Diencephalon (tissue), 1 donor: ENCODE measurements at places on chromosomes 1 and 21. TPM values are rescaled to one million over a fixed set of nuclear protein-coding genes. Genes with fewer than 3 reads are reported as not detected.

Gene PLA2G5
- 1.8 TPM for total RNA-seq

Gene SYF2
- 36.9 TPM for total RNA-seq

Gene ETV3L
- total RNA-seq = 0.23 TPM

Gene DMBX1
- 1.8 TPM for total RNA-seq

Gene NBPF9
- total RNA-seq = 20.3 TPM

Gene OR6K2
- total RNA-seq = not detected

Gene RHBG
- total RNA-seq = not detected

Gene TNFRSF14
- 2.8 TPM for total RNA-seq

Gene TSSK3
- not detected for total RNA-seq

Gene MAP10
- 8.1 TPM for total RNA-seq

Gene CA14
- total RNA-seq = 1.8 TPM

Gene GABPB2
- 12.9 TPM for total RNA-seq

Gene ZNF644
- total RNA-seq = 176 TPM

Gene NOS1AP
- 7.6 TPM for total RNA-seq

Gene CD53
- 17.1 TPM for total RNA-seq

Gene HTR1D
- total RNA-seq = 1.2 TPM

Gene KRTAP11-1
- not detected for total RNA-seq

Gene CLDN17
- not detected for total RNA-seq

Gene TPTE
- total RNA-seq = not detected

Gene UBL4B
- total RNA-seq = not detected

Gene FCGR2B
- 0.46 TPM for total RNA-seq

Gene F5
- 0.92 TPM for total RNA-seq

Gene CDK18
- total RNA-seq = 3.0 TPM

Gene BRDT
- not detected for total RNA-seq

Gene STIL
- total RNA-seq = 8.1 TPM

Gene PRR9
- not detected for total RNA-seq

Gene PPP1R12B
- total RNA-seq = 28.6 TPM

Gene CASZ1
- 2.3 TPM for total RNA-seq

Gene LYPD8
- not detected for total RNA-seq

Gene TSPAN1
- total RNA-seq = 0.46 TPM

Gene EPS15
- 247 TPM for total RNA-seq

Gene SELENBP1
- 12.7 TPM for total RNA-seq

Gene LEFTY2
- total RNA-seq = 0.23 TPM
